ENCODE measurements at places on chromosomes 3 and 15.

- DNase-seq, result no peak
These were observed 707.9 kb upstream of the UBE2E2 start for GRCh38 chr3:22495241-22495640.

GRCh38 chr3:29099296-29099695, 181.6 kb upstream of the RBMS3 start:
- no peak for DNase-seq

GRCh38 chr15:55277116-55277564, 12.5 kb downstream of the RAB27A start:
- peak; percentile 34 for DNase-seq

DNA sequence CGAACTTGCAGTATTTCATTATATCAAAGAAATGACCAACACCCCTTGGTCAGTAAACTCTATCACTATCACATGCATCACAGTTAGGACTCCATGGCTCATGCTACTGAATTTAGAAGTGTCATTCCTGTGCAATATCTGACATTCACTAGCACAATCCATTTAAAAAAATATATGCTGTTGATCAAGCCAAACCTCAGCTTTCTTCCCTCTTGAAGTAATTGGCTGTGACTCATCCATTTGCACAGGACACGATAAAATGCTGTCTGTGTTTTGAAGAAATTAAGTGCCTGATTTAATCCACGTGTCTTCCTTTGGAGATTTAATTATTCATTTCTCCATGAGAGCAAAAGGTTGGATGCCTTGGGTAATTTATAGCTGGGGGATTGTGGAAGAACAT, 38.9 kb downstream of the CPNE4 start:
- DNase-seq, result no peak

- DNase-seq, result no peak
These were observed 54.4 kb downstream of the ACAP2 start for GRCh38 chr3:195388380-195388779.

DNA sequence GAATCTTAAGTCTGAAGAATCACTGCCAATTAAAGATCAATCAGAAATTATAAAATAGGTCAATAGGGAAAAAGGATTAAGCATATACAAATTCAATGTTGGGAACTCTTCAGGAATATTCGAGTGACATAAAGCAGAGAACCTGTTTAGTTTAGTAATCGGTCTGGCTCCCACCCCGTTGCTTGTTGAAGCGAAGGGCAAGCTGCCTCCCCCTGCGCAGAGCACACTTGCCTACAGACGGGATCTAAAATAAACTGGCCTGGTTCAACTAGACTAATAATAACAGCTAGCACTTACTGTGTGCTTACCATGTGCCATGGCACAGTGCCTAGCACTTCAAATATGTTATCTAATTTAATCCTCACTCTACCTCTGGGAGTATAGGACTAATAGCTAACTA, 8.6 kb downstream of the SEMA6D start:
- no peak for DNase-seq

GRCh38 chr15:66503780-66504562, 684 bp downstream of the RPL4 start:
- DNase-seq, result no peak

- no peak for DNase-seq
These were observed 340.8 kb upstream of the DPH6 start for GRCh38 chr15:35886765-35887164.

- DNase-seq, result no peak
These were observed at the start of gene TMEM108 for GRCh38 chr3:133038089-133038730. TSS of gene TMEM108 (plus strand) at chr3:133038391.

DNA sequence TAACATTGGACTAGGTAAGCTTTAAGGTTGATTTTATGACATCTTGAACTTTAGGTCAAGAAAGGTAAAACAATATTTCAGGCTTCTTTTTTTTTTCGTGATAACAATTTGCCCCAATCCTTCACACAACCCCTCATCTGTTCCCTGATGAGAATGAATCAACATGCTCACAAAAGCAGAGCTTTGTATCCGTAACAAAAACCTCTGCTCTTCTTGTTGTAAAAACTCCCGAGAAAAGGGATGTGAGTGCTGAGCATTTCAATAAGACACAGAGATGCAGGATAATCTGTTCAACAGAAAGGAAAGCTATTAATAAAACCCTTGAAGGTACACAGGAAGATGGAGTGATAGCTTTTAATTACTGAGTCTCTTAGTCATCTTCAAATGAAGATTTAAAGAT, 94.3 kb downstream of the RAD18 start:
- DNase-seq, result no peak

- no peak for DNase-seq
These were observed 5.0 kb downstream of the ABTB1 start for GRCh38 chr3:127677541-127678314.

- no peak for DNase-seq
These were observed 20.6 kb upstream of the RBM5 start for GRCh38 chr3:50068134-50068533.

DNA sequence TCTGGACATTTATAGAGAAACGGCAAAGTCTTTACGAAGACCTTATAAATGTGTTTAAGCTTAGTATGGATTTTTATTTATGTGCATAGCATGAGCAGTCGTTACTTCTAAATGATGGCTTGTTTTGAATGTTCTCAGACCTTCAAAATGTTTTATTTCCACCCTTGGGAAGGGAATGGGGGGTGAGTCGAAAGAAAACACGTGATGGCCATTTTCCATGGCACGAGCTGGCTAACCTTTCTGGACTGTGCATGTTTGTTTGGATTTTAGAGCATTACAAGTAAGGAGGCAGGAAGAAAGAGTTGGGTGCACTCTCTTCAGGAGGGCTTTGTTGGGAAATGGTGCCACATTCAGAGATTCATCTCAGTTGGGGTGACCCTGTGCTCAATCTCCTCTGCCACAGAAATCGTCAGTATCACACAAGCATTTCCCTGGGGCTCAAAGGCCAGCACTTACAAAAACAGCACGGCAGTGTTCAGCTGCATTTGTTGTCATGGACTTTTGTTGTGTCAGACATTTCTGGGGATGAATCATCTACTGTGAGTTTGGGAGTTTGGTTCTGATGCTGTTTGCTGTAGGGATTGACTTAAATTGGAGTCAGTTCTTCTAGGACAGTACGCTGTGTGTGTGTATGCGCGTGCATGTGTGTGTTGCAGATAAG, 52.3 kb upstream of the ADAMTS9 start:
- no peak for DNase-seq

DNA sequence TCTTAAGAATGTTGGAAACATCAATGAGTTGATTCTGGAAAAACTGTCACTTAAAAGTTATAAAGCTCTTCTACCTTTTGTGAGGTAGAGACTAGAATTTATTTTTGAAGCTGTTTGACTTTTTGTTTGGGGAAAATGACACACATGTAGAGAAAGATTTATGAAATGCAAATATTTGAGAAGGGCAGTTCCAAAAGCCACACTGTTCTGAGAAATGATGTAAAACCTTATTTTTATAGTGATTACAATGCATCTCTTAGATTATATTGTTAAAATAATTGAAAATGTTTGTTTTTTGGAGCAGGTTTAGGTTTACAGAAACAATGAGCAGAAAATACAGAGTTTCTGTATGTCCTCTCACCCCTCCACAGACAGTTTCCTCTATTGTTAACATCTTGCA, 116.1 kb upstream of the CMC1 start:
- DNase-seq, result no peak

- no peak for DNase-seq
These were observed 36.2 kb upstream of the SEC13 start for GRCh38 chr3:10357095-10357494.

GRCh38 chr15:26562336-26562735, 210.5 kb downstream of the GABRB3 start:
- no peak for DNase-seq

DNA sequence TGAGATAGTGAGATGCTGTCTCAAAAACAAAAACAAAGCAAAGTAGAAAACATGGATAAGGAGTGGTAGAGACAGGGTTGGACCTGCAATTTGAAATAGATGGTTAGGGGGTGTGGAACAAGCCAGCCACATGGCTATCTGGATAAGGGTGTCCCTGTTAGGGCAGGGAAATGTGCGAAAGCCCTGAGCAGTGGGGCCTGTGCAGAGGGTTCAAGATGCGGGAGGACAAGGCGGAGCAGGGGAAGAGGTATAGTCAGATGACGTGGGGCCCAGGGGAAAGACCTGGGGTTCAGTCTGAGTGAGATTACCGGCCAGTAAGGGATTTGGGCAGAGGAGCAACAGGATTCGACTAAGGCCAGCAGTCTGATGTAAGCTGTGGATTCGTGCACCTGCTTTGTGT, 18.4 kb upstream of the NR2E3 start:
- DNase-seq, result no peak

GRCh38 chr3:78937475-78937874, 830.3 kb downstream of the ROBO1 start:
- DNase-seq, result no peak

GRCh38 chr15:86327230-86327865, 247.7 kb downstream of the AGBL1 start:
- no peak for DNase-seq

DNA sequence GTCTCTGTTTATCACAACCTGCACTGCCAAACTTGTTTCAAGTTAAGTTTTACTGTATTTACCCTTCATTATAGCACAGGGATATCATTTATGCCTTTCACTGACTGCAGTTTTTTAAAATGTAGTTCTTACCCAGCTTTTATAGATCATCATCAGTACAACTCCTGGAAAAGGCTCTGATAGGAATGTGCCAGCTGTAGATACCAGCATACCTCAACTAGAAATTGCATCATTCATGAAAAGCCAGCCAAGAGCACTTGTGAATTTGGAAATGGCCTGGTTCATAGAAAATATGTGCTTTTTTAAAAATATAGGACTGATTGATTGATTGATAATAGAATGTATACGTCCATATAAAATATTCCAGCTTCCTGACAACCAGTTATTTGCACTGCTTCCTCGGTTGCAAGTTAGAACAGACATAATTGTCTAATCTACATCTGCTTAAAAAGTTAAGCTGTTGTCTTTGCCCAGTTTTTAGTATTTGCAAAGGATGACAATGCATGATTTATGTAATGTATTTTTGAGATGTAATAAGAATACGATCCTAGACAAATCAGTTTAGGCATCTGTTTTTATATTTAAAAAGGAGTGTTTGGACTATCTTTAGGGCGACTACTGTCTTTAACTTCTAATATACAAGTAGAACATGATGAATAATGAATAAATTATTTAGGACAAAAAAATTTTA, 58.5 kb downstream of the DCUN1D1 start:
- no peak for DNase-seq

DNA sequence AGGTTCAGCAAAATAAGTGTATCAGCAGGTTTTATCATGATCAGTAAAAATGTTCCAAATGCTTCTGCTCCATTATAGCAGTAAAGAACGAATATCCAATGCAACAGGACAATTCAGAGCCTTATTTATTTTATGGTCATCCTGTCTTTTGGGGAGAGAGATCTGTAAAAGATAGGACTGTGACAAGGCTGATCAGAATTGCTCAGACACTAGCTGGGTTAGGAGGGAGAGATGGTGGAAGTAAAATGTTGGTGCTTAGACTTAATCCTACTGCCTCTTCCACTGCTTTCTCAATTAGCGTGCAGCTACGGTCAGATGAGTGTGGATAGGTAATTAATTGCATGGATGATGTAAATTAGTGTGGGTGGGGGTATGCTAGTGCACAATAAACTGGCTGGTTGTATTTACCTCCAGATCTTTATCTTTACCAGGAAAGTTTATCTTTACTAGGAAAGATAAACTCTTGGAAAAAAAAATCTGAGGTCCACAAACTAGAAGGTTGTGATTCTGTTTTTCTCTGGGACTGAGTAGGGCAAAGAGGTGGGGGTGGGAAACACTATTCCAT, 2.2 kb downstream of the EID1 start:
- DNase-seq, result no peak

- no peak for DNase-seq
These were observed 326.4 kb downstream of the KBTBD8 start for GRCh38 chr3:67324554-67324953.

DNA sequence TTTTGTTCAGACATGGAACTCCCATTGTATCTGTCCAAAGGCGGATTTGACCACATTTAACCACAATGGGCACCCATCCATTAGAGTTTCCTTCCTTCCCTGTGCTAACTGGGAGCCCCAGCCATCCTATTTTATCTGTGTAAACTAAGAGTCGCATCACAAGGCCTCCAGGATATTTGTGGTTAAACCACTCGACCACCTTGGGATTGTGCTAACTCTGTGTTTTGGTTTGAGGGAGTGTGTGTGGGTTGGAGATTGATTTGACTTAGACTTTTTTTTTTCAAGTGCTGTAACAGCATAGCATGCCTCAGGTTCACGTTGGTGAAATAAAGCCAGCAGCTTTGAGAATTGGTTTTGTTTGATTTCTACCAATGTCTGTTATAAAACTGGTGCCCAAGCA, 100.4 kb upstream of the TP63 start:
- no peak for DNase-seq

- DNase-seq, result peak; percentile 25
These were observed 296 bp downstream of the TPRA1 start for GRCh38 chr3:127590282-127590592.

DNA sequence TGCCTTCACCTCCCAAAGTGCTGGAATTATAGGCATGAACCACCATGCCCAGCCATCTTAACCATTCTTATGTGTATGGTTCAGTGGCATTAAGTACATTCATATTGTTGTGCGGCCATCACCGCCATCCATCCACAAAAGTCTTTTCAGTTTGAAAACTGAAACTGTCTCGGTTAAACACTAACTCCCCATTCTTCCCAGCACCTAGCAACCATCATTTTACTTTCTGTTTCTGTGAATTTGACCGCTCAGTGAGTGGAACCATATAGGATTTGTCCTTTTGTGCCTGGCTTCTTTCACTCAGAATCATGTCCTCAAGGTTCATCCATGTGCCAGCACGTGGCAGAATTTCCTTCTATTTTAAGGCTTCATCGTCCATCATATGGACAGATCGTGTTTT, 5.8 kb downstream of the MCM2 start:
- DNase-seq, result no peak
